Lower lobe of right lung (tissue), 2 donors: ENCODE measurements at places on chromosomes 7 and 10. TPM values are rescaled to one million over a fixed set of nuclear protein-coding genes. Genes with fewer than 3 reads are reported as not detected.

- no peak for DNase-seq
These were observed 64.4 kb downstream of the KCND2 start for GRCh38 chr7:120337308-120337907.

The TMEM213 gene
- total RNA-seq, result 1.9 TPM

- no peak for DNase-seq
These were observed 2.5 kb downstream of the UFSP1 start for GRCh38 chr7:100886936-100887515.

GRCh38 chr10:44071479-44071878 lies 313.4 kb downstream of the CXCL12 start:
- no peak for DNase-seq

DNA sequence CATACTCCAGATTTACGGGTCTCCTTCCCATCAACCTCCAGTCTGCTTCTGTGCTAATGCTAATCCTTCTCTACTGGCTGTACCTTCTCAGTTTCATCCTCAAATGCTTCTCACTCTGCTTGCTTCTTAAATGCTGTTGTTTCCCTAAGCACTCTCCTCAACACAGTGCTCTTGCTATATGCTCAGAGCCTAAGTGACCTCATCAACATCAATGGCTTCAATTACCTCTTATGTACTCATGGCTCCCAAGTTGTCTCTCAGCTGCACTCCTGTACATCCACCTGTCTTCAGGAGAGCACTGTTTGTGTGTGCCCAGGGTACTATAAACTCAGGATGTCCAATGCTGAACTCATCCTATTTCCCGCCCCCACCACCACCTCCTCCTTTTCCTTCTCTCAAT lies 22.5 kb downstream of the ELAPOR2 start:
- DNase-seq, result no peak

GRCh38 chr10:125094806-125095205 lies 65.6 kb downstream of the CTBP2 start:
- peak; percentile 43 for DNase-seq

The ZDHHC6 gene
- total RNA-seq, result 36.4 TPM

DNA sequence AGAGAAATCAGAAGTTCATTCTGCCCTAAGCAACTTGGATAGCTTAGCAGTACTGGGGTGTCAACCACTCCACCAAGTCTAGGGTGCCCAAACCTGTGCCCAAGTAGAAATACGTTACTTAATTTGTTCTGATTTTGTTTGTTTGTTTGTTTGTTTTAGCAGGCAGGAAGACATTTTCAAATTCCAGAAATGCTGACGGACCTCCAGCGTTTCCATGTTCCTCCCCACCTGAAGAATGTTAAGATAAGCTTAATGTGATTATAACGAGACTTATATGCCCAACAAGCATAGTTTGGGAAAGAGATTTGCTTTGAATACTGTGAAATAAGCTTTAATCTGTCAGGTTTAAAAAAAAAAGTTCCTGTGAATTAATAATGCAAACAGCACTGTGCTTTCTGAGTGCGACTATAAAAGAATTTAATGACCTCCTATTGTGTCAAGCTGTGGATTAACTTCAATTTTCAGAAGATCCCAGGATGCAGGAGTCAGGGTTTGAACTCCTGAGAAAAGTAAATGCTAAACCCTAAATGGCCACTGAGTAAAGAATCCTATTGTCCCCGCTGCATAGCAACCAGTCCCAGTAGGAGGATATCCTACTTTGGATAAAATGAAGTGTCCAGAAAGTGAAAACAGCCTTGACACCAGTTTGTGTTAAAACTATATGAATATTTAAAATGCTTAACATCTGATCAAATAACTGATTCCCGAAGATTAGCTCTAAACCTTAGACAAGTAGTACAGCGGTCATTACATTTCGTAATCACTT lies 56.5 kb downstream of the LYZL1 start:
- no peak for DNase-seq

GRCh38 chr7:43014406-43014805 lies 82.2 kb downstream of the MRPL32 start:
- DNase-seq, result no peak

- peak; percentile 15 for DNase-seq
These were observed 191.9 kb downstream of the MAD1L1 start for GRCh38 chr7:2040893-2041270.

The AVPI1 gene
- total RNA-seq, result 22.6 TPM

DNA sequence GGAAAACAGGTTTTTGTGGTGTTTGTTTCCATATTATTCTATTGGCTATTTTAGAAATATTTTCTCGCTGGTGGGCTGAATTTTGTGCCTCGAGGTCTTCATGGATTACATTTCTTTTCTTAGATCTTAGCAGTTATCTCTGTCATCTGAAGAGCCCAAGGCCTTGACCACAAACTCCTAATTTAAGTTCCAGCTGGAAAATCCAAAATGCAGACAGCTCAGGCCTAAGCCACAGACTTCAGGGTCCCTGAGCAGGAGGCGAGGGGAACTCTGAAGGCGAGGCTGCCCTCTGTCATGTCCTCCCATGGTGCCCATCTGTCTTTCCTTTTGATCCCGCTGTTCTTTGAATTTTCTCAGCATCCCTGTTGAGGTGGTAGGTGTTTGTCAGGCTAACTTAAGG lies 14.3 kb downstream of the DENND10 start:
- no peak for DNase-seq

The EMX2 gene
- total RNA-seq, result not detected

DNA sequence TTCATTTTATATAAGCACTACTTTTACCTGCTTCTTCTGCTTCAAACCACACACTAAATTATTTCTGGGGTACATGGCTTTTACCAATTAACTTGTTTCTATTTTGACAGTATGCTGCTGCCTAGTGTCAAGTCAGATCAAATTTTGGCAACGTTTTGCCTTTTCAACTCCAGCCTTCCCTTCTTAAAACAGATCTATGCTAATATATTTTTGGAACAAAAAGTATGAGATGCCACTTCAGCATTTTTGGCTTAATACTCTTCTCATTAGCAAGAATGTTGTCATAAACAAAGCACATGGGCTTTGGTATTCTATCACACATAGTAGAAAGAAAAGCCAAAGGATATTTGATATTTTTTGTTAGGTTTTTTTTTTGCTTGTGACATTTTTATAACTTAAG lies 47.8 kb downstream of the SPAM1 start:
- DNase-seq, result no peak

GRCh38 chr10:689452-690371 lies at the start of gene DIP2C:
Gene DIP2C, minus strand, starts transcription at chr10:689668. Its CDS starts 90 bp downstream, at chr10:689578.
- DNase-seq, result peak; percentile 79

The AKR1D1 gene
- total RNA-seq, result not detected

The AOAH gene
- 29.2 TPM for total RNA-seq
